Inflammatory macrophage treated with lipopolysaccharide for 1 hour (primary cell): ENCODE measurements at places on chromosomes 2 and 18.

GRCh38 chr2:65604246-65604645 is 171.8 kb upstream of the SPRED2 start:
- no peak for DNase-seq

DNA sequence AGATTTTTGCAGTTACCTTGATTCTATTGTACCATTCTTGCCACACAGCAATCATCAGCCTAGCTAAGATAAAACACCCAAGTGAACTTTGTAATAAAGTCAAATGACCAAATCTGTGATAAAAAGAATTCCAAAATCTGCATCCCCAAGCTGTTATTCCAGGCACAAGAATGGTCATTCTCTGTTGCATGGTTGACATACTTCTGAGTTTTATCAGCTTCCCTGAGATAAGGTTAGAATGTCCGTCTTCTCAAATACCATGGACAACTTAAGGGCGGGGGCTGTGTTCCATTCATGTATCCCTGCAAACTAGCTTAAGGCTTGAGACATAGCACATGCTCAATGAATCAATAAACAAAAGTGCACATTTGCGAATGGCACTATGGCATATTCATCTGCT is 8.1 kb upstream of the BMP10 start:
- DNase-seq: no peak

DNA sequence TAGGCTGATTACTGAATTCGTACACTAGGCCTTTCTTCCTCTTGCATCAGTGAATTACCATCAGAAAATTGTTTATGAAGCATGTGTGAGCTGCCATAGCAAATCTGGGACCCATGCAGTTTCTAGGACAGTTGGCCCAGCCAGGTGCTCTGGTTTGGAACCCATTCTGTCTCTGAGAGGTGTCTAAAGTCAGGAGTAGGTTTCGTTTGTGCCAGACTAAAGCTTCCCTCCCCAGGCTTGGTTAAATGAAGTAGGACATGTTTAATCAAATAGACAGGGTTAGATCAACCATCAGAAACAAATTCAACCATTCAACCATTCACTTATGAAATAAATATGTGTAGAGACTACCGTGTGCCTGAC is 176.9 kb downstream of the ALPK2 start:
- DNase-seq: no peak

DNA sequence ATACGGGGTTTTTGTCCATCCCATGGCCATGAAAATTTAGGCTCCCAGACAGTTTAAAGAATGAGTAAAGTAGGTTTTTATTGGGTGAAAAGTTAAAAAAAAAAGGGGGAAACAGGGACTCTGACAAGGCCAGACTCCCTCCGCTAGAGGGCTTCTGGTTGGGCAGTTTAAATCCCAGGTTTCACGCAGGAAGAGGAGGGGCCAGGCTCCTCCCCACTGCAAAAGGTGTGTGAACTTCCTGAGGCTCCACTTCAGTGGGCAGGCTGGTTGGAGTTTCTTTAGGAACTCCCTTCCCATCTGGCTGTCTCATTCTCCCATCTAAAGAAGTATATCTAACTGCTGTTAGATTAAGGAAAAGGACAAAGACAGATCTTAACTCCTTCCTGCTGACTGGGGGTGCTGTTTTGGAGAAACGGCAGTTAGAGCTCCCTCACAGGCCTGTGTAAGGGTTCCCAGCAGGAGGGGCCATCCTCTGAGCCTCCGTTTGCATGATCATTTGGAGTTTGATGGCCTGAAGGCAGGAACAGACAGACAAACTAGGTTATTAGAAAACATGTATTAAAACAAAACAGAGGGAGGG is 1160.7 kb downstream of the CNTNAP5 start:
- no peak for DNase-seq

DNA sequence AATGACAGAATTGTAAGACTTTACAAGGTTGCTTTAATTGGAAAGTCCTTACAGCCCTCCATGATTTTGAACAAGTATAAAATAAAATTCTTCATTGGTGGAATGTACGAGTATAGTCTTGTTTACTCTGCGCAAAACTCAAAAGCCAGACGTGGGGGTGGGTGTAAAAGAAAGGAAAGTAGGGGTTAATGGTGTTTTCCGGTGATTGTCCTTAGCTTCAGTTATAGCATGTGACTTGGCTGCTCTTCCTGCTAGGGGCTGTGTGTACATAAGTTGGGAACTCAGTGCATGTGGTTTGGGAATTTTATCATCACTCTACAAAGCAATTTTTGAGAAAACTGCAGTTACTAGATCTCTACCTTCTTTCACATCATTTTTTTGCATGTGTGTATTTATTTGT is 82.4 kb upstream of the CAVIN2 start:
- no peak for DNase-seq
